ENCODE measurements at places on chromosomes 1 and 21. TPM values are rescaled to one million over a fixed set of nuclear protein-coding genes. Genes with fewer than 3 reads are reported as not detected.

- H3K4me1 ChIP-seq, result peaks cover 25% of the 10 kb centered on the region
- H3K27ac ChIP-seq, result peak overlapping the region; percentile 84
Observed at GRCh38 chr21:36068748-36069398, 951 bp upstream of the CBR1 start.

ANKRD35 gene
- 1.4 TPM for total RNA-seq

TCP10L gene
- 0.72 TPM for total RNA-seq

GRCh38 chr1:224696891-224697765 lies 81.0 kb downstream of the CNIH3 start:
- H3K27me3 ChIP-seq, result no peaks in the 10 kb centered on the region
- peak; percentile 85 for DNase-seq
- H3K36me3 ChIP-seq, result no peaks in the 10 kb centered on the region
- no peak overlapping the region for H3K27ac ChIP-seq
- H3K4me1 ChIP-seq, result peaks cover 8% of the 10 kb centered on the region

DNA sequence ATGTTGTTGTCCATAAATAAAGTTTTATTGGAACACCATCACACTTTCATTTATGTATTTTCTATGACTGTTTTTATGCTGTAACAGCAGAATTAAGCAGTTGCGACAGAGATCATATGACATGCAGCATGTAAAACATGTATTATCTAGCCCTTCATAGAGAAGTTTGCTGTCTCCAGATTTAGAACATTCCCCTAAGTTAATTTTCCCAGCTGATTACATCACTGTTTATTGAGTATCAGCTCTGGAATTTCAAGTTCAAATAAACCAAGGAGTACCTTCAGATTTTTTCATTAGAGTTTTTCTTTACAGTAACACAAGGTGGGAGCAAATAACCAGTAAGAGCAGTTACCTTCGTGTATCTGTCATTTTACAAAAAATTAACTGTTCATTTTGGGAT lies 792.8 kb downstream of the USP25 start:
- H3K27me3 ChIP-seq, result no peaks in the 10 kb centered on the region
- H3K27ac ChIP-seq, result peak overlapping the region; percentile 36
- H3K4me1 ChIP-seq, result peaks cover 12% of the 10 kb centered on the region
- DNase-seq, result no peak
- H3K36me3 ChIP-seq, result no peaks in the 10 kb centered on the region

- H3K27ac ChIP-seq, result no peak overlapping the region
- peak; percentile 67 for DNase-seq
- peaks cover 18% of the 10 kb centered on the region for H3K4me1 ChIP-seq
- H3K4me3 ChIP-seq, result no peak overlapping the region
- H3K36me3 ChIP-seq, result peaks cover 38% of the 10 kb centered on the region
- H3K27me3 ChIP-seq, result no peaks in the 10 kb centered on the region
Observed at GRCh38 chr1:230682882-230683610, 30.9 kb downstream of the AGT start.

DNA sequence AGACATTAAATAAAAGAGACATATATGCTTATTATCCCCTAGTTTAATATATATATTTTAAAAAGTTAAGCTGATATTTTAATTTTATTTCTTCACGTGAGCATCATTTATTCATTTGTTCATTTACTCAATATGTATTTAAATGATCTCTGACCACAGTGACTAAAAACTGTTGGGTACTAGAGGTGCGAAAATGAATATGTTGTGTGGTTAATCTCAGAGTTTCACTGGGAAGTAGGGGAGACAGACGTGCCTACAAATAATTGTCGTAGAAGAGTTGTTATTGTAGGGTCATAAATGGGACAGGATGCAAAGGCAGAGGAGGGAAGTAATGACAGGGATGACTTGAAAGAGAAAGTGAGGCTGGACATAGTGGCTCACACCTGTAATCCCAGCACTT lies 213.0 kb upstream of the CACYBP start:
- no peaks in the 10 kb centered on the region for H3K36me3 ChIP-seq
- no peaks in the 10 kb centered on the region for H3K27me3 ChIP-seq
- no peak for DNase-seq

All from osteoblast (primary cell).